Transverse colon (tissue), 4 donors: ENCODE measurements at places on chromosomes 16 and 17.
A peak's percentile ranks its signal among the peaks of the same experiment; 100 is the strongest.

DNA sequence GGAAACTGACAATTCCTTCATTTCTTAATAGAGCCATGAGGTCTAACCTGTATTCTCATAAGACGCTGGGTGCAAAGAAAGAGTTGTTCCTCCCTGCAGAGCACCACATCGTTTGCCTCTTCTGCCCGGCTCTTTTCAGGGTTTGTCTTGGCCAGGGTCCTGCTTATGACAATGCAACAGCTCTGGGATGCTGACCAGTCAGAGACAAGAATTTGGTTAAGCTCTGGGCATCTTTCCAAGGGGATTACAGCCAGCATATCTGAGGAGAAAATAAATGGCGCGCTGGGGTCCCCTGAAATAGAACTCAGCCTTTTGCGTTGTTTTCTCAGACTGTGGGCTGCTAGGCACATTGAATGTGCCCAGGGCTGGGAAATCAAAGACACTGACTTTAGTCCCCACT, 128.6 kb downstream of the SHISA6 start:
- no peak for DNase-seq

DNA sequence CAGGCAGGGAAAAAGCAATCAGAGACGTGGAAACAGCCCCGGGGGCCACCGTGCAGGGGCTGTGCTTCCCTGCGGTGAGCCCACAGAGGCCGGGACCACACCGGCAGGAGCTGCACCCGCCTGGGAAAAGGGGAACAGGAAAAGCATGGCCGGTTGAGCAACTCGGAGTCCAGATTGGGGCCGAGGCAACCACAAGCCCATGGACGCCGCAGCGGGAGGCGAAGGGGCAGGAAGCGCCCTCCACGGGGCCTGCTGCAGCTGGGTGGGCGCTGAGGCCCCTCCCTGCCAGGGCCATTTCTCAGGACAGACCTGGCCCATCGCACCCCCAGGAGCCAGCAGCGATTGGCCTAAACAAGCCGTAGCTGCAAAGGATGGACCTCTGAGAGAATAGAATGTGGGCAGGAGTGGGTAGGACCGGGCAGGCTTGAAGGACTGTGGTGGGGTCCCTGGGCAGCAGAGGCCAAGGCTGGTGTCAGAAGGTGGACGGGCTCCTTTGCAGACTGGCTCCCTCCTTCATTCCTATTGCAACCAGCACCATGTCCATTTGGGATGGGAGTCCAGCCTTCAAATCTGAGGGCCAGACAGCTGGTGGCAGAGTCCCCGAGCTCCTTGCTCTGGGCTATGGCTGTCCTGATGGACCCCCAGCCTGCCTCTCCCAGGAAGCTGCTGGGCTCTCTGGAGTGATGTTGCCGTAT, 30.4 kb downstream of the COX4I1 start:
- DNase-seq = peak; percentile 43

DNA sequence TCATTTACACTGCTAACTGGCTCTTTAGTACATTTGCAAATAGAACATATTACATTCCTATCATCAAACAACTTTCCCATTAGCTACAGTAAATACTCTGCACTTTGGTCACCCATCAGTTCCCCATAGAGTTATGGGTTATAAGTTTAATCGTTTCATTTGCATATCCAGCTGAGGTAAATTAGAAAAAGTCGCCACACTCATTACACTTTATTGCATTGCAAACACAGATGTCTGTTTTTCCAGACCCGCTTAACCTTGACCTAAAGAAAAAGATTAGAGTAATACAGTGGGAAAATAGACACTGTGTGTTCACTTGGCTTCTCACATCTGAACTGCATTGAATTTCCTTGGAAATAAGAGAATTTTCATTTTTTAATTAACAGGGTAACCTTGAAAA, 213.1 kb upstream of the PSMD7 start:
- no peak for DNase-seq

DNA sequence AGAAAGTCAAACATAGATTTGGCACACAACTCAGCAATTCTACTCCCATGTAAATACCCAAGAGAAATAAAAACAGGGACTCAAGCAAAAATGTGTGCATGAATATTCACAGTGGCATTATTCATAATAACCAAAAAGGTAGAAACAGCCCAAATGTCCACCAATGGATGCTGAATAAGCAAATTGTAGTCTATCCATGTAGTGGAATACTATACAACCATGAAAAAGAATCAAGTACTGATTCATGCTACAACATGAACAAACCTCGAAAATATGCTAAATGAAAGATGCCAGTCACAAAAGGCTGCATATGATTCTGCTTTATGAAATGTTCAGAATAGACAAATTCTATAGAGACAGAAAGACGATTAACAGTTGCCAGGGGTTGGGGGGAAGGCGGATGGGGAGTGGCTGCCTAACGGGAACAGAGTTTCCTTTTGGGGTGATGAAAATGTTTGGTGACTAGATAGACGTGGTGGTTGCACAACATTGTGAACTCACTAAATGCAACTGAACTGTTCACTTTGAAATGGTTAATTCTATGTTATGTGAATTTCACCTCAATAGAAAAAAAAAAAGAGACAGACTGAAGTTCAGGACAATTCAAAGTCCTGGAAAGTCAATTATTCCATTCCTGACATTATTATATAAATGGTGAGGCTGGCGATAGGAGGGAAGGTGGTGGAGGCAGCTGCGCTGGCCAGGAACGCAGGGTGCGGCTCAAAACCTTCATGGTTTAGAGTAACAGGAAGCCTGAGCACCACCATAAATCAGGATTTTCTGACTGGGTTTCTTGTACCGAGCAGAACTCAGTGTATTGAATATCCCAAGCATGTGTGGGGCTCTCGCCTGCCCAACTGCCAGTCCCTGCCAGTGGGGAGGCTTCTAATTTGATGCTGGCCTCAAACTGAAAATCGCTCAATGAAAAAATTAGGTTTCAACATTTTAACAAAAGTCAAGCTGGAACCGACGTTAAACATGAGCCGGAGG, 300.9 kb downstream of the C16orf95 start:
- no peak for DNase-seq

DNA sequence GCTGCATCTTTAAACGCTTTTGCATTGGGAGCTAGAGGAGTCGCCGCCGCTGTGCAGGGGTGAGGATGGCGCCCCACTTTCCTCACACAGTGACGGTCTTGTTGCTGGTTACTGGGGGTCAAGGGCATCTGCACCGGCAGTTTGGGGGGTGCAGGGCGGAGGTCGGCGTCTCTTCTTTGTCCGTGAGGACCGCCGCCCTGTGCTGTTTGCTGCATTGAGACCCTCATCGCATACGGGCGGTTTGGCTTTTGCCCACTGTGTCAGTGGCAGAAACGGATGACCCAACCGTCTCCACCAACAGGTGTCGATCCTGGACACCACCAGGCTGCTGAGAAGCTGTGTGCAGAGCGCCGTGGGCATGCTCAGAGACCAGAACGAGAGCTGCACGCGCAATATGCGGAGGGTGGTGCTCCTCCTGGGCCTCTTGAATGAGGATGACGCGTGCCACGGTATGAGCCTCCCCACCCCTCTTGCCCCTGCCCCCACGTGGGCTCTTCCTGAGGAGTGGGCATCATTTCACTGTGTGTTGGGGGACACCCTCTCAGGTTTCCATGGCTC, 61.2 kb upstream of the ENDOV start:
- DNase-seq = no peak

DNA sequence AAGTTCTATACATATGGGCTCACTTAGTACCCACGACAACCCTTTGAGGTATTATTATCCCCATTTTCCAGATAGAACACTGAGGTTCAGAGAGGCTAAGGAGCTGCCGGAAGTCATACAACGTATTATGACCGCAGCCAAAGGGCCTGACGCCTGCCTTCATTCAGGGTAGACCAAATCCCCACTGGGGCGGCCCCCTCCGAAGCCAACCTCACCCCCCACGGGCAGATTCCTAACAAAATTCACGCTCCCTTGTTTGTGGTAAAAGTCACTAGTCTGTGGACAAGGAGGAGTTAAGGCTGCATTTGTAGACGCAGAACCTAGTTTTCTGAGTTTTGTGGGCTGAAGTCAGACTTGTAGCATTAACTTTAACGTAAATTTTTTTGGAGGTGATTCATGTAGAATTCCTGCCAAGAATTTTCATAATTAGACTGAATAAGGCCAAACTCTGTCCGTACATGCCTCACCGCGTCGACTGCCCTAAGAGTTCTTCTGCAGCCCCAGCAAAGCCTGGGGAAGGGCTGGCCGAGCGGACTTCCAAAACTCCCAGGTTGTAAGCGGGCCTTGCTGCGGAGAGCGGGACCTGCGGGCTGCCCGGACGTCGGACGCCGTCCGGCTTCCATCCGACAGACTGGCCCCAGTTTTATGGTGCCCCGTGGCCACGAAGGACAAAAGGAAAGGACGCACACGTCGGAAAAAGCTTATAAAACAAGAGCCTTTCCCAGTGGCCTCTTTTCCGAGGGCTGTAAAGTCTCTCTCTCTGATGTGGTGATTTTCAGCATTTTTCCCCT, 75.7 kb downstream of the NXN start:
- DNase-seq = no peak

- DNase-seq = no peak
These were observed 237.7 kb downstream of the IRX3 start for GRCh38 chr16:54048586-54049495.

DNA sequence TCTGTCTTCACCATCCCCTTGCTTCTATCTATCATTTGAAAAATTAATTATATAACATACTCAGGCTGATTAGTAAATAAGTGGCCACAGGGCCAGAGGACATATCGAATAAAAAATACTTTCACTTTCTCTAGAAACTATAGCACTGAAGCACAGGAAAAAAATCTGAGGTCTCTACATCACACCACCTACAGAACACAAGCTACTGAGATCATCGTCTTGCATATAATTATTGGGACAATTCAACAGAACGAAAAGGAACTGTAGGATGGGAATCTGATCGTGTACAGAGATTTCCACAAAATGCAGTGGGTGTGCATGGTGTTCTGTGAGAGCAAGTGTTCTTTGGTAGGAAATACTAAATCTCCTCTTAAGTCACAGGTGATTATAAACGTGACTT, 289.6 kb upstream of the ERCC4 start:
- DNase-seq = no peak

- DNase-seq = no peak
These were observed 37.7 kb upstream of the ALDH3A2 start for GRCh38 chr17:19610879-19611278.

GRCh38 chr16:46961373-46962353, 11.8 kb downstream of the DNAJA2 start:
- DNase-seq = no peak

DNA sequence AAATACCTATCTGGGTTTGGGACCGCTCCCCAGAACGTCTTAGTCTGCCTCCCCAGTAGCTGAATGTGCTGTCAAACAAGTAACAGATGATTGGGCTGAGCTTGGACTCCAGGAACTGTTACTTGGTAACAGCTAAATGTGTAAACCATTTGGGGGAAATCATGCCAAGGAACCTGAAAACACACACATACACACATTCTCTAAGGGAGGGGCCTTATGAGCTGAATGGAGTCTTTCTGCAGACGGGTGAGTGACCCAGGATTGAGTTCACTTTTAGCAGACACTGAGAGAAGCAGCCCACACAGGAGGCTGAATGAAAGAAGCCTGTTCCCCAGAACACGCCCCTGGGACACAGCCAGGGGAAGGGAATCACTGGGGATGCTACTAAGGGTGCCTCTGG, 1.6 kb downstream of the ACLY start:
- DNase-seq = no peak

DNA sequence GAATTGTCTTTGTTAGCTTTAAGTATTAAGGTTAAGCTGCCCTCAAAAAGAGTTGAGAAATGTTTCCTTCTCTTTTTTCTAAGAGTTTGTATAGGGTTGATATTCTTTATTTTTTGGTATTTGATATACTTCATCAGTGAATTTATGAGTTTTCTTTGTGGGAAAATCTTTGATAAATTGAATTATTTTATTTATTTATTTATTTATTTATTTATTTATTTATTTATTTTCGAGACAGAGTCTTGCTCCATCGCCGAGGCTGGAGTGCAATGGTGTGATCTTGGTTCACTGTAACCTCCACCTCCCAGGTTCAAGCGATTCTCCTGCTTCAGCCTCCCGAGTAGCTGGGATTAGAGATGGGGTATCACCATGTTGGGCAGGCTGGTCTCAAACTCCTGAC, 19.9 kb downstream of the TEFM start:
- no peak for DNase-seq

- DNase-seq = no peak
These were observed 49.3 kb upstream of the MNT start for GRCh38 chr17:2450016-2450650.

- DNase-seq = peak; percentile 85
These were observed 27.4 kb downstream of the BCO1 start for GRCh38 chr16:81265658-81266451.

DNA sequence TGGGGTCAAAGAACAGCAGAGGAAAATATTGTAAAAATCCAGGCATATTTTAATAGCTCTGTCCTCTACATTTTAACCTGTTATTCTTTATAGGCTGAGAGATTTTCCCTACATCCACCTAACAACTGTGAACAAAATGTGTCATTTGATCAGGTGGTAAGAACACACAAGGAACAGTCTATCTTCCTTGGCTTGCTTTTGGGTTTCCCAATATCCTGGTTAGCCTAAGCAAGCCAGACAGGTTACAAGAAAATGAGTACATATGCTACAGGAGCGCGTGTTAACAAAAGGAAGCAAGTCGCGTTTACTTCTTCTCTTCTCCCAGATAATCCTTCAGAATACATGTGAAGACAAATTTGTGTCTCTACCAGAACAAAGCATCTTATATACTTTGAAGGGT, 31.0 kb upstream of the PITPNM3 start:
- no peak for DNase-seq

DNA sequence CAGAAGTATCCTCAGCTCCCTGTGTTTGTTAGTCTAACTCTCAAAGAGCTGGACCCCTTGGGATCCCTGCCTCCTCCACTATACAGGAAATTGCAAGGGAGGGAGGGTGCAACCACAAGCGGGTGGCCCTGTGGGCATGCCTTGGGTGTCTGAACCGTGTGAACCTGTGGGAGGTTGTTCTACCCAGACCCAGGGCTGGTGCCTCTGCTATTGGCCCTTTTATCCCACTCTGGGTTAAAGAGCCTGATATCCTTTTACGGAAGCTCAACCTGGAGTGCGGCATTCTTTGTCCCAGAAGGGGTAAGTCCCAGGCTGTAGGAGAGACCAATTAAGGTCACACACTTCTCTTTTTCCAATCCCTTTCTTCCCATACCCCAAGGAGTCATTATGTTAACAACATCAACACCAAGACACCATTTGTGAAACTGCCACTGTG, 53.4 kb downstream of the ARSG start:
- DNase-seq = peak; percentile 21

DNA sequence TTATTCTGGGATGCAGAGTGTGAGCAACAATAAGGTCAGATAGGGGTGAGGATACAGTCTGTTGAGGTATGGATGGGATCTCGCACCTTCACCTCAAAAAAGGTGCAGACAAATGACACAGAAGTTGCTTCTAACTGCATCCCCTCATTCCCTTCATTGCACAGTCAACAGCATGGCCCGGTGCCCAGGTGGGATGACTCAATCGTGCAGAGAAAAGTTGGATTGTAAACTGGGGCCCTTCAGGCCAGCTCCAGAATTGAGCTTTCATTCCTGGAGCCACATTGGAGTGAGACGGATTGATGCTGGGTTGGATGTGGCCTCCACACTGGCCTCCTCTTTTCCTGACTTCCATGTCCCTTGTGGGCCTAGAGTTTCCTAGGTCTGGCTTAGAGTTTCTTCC, 977.4 kb downstream of the KCNJ18 start:
- no peak for DNase-seq

- DNase-seq = no peak
These were observed 390.1 kb downstream of the ZFHX3 start for GRCh38 chr16:72657791-72658190.
